ENCODE measurements at places on chromosomes 7 and 10.
A peak's percentile ranks its signal among the peaks of the same experiment; 100 is the strongest.

- DNase-seq, result no peak
Measured at GRCh38 chr10:31646519-31646918, 282.1 kb downstream of the ARHGAP12 start.

- DNase-seq, result no peak
Measured at GRCh38 chr7:86942995-86943394, 116.5 kb downstream of the ELAPOR2 start.

GRCh38 chr10:13717571-13717935 lies 130.8 kb downstream of the PRPF18 start:
- no peak for DNase-seq

- peak; percentile 65 for DNase-seq
Measured at GRCh38 chr7:131057015-131057793, 270.5 kb upstream of the MKLN1 start.

DNA sequence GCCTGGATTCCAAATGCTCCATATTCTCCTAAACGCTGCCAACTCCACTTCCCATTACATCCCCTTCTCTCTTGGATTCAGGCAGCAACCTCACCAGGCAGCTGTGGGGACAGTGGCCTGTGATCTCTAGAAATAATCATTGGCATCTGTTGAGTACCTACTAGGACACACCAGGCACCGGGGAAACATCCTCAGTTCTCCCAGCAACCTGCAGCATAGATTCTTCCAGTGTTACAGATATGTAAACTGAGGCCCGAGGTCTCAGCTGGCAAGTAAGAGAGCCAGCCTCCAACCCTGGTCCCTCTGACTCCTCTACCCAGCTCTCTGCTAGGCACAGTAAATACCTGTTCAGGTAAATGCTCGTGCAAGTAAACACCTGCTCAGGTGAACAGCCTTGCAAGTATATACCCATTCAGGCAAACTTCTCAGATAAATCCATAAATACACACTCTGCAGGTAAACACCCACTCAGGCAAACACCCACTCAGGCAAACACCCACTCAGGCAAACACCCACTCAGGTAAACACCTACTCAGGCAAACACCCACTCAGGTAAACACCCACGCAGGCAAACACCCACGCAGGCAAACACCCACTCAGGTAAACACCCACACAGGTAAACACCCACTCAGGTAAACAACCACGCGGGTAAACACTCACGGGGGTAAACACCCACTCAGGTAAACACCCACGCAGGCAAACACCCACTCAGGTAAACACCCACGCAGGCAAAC lies 18.7 kb downstream of the ASB13 start:
- no peak for DNase-seq
